ENCODE measurements at places on chromosomes 11 and 22. TPM values are rescaled to one million over a fixed set of nuclear protein-coding genes. Genes with fewer than 3 reads are reported as not detected.

DNA sequence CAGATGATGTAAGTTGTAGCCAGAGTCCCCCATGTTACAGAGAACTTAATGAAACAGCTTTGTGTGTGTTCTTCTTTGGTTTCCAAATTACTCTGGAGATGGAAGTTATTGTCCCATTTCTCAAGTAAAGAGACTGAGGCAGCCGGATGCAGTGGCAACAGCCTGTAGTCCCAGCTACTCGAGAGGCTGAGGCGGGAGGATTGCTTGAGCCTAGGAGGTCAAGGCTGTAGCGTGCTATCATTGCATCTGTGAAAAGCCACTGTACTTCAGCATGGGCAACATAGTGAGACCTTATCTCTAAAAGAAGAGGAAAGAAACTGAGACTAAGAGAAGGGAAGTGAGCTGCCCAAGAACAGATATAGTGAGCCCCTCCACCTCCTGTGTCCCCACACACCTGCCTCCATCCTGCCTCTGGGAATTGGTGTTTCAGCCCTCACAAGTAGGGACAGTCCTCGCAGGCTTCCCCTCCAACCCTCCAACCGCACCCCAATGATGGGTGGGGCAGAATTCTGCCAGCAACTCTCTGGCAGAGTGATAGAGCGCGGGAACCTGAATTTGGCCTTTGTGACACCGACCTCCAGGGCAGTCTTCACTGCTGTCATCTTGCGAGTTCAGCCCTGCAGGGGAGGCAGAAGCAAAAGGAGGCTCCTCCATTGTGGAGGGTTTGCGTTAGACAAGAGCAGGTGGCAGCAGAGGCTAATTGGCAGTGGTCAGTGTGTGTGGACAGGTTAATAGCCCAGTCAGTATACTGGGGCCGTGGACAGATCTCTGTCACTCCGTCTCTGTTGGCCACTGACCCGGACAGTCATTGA, 1.6 kb downstream of the PDXP start:
- H3K4me1 ChIP-seq: peaks cover 32% of the 10 kb centered on the region
- H3K27me3 ChIP-seq: no peaks in the 10 kb centered on the region
- peak overlapping the region; percentile 90 for H3K4me3 ChIP-seq
- peaks cover 2% of the 10 kb centered on the region for H3K36me3 ChIP-seq

GSTT2B gene
- not detected for total RNA-seq

ACRV1 gene
- total RNA-seq: not detected

- H3K4me1 ChIP-seq: peaks cover 15% of the 10 kb centered on the region
- no peaks in the 10 kb centered on the region for H3K27me3 ChIP-seq
- H3K4me3 ChIP-seq: no peak overlapping the region
- H3K36me3 ChIP-seq: peaks cover 17% of the 10 kb centered on the region
These were observed 101.7 kb downstream of the ATM start for GRCh38 chr11:108324587-108324986.

TUB gene
- 0.34 TPM for total RNA-seq

DNA sequence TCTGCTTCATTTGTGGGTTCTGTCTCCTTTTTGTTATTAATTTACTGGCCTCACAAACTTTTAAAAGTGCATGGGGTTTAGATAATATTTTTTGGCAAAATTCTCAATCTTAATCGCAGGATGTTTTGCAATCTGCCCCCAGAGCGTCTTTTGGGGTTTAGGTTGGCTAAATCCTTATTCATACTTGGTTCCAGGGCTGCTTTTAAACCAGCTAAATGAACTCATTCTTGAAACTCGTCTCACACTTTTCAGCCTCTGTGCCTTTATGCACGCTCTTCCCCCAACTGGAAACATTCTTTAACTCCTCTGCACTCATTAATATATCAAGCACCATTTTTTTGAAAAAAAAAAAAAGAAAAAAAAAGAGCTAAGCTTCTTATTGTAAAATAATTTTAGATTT, 131.7 kb downstream of the KIF18A start:
- H3K36me3 ChIP-seq: no peaks in the 10 kb centered on the region
- no peak for DNase-seq
- H3K4me3 ChIP-seq: no peak overlapping the region
- no peak overlapping the region for H3K27ac ChIP-seq

DNA sequence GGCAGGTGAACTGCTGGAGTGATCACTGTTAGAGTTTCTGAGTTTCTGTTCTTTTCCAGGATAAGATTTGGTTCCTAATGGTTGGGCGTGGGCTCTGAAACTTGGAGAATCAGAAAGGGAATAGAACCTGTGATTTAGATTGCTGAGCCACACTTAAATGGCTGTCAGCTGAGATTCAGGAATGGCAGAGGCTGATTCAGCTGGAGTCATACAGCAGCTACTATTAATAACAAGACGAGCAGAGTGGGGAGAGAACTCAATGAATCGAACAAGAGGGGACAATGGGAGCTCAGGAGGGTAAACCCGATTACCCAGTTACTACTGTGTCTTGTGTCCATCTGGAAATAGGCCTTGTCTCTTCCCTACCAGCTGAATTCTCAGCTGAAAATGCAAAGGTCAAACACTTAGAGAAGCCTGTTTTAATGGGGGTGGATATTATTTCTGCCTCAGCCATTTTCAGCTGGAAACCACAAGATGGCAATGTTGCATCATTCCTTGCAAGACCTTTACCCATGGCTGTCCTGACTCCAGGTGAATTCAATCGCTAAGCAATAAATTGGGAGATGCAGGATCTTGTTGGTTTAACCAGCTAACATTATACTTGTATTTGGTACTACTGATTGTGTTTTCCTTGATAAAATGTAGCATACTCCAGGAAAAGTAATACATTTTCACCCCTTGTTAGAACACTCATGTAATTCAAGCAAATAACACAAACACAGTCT, 104.5 kb upstream of the RAG2 start:
- peaks cover 46% of the 10 kb centered on the region for H3K27me3 ChIP-seq
- H3K36me3 ChIP-seq: no peaks in the 10 kb centered on the region
- DNase-seq: peak; percentile 1
- H3K27ac ChIP-seq: no peak overlapping the region

POU2AF2 gene
- not detected for total RNA-seq

GRCh38 chr11:34855021-34855753, 61.0 kb downstream of the APIP start:
- H3K27me3 ChIP-seq: peaks cover 5% of the 10 kb centered on the region
- no peak for DNase-seq
- no peak overlapping the region for H3K27ac ChIP-seq
- H3K4me3 ChIP-seq: no peak overlapping the region

DNA sequence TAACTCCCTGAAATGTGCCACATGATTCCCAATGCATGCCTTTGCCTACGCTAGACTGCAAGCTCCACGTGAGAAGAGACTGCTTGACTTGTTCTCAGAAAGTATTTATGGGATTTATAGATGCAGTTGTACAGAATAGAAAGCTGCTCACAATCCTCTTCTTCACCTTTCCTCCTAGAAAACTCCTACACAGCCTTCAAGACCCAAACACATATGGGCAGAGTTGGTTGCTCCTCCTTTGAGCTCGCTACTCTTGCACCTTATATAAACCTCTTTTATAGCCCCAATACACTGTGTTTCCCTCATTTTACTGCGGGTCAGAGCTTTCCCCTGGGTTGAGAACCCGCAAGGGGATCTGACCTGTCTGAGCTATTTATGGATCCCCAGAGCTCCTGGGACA, 16.4 kb downstream of the C1QTNF6 start:
- DNase-seq: no peak
- no peak overlapping the region for H3K27ac ChIP-seq
- H3K4me3 ChIP-seq: no peak overlapping the region
- H3K36me3 ChIP-seq: no peaks in the 10 kb centered on the region

DNA sequence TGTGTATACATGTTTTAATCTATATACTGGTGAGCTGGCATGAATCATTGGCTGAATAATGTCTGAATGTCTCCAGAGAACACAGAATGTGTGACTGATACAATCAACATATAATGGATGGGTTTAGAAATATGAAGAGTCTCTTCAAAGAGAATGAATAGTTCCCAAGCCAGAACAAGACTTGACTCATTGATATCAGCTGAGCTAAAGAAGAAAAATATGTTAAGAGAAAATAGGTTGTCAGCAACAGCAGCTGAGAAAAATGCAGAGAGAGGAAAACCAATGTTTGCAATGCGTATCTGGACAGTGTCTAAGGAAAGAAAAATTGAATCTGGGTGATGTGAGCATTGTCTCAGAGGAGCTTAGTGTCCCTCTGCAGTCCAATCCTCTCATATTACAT, 1281.8 kb upstream of the TENM4 start:
- no peak overlapping the region for H3K27ac ChIP-seq
- no peak for DNase-seq

CST6 gene
- not detected for total RNA-seq

PELI3 gene
- 5.8 TPM for total RNA-seq

- no peak for DNase-seq
- H3K4me1 ChIP-seq: peaks cover 56% of the 10 kb centered on the region
- H3K27me3 ChIP-seq: no peaks in the 10 kb centered on the region
- no peak overlapping the region for H3K27ac ChIP-seq
- H3K36me3 ChIP-seq: peaks cover 55% of the 10 kb centered on the region
- H3K4me3 ChIP-seq: no peak overlapping the region
These were observed 9.0 kb downstream of the TRIM44 start for GRCh38 chr11:35671396-35672127.

- no peak overlapping the region for H3K4me3 ChIP-seq
- no peak for DNase-seq
- peaks cover 7% of the 10 kb centered on the region for H3K36me3 ChIP-seq
- H3K27ac ChIP-seq: no peak overlapping the region
These were observed 345.0 kb downstream of the TBC1D22A start for GRCh38 chr22:47107431-47107830.

CBLIF gene
- not detected for total RNA-seq

GRCh38 chr22:43901976-43902643, 10.3 kb upstream of the PNPLA5 start:
- no peaks in the 10 kb centered on the region for H3K27me3 ChIP-seq
- H3K4me3 ChIP-seq: no peak overlapping the region
- no peaks in the 10 kb centered on the region for H3K36me3 ChIP-seq
- H3K27ac ChIP-seq: no peak overlapping the region

FAM89B gene
- 13.6 TPM for total RNA-seq

DNA sequence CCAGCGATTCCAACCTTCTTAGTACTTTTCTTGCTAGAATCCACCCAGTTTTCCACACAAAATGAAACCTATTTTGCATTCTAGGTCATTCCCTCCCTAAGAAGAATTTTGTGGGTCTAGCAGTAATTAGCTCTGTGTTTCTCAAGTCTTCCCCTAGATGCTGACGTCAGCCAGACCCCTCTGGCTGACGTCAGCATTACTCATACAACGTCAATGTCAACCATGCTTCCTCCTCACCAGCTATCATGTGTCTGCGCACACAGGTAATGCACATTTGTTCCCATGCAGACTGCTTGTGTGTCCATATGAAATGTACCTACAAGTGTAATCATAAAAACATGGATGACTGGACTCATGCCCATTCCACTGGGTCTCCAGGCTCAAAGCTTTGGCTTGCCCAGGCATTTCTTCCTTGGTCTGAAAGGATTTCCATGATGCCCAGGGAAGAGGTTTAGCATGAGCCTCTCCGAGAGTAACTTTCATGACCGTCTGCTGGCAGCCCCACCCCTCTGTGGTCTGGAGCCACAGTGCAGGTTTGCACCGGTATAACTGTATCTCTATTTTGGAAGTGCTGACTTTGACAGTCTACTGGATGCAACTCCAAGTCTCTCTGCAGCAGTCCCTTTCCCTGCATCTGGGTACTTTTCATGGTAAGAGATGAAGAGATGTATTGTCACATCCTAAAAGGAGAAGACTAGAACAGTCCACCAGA, 58.6 kb downstream of the DSCAML1 start:
- H3K36me3 ChIP-seq: no peaks in the 10 kb centered on the region
- H3K4me3 ChIP-seq: no peak overlapping the region
- peaks cover 2% of the 10 kb centered on the region for H3K4me1 ChIP-seq
- DNase-seq: no peak
- H3K27me3 ChIP-seq: no peaks in the 10 kb centered on the region

DNA sequence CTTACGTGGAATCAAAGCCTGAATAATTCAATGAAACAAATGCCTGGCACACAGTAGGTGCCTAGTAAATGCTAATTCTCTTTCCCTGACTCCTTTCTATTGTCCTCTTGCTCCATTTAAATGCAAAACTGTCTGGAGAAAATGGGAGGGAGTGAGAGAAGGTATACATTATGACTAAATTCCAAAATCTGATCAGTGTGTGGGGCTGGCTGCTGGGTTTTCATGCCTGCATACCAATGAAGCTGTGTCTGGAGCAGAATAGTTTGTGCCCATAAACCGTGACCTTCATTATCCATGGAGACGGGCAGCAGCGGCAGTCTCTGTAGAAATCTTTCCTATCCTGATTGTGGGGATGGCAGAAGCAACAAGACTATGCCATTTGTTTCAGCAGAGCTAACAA, 223.4 kb upstream of the ZBED5 start:
- H3K27me3 ChIP-seq: no peaks in the 10 kb centered on the region
- H3K36me3 ChIP-seq: no peaks in the 10 kb centered on the region
- no peak for DNase-seq
- H3K4me3 ChIP-seq: no peak overlapping the region
- H3K27ac ChIP-seq: no peak overlapping the region

GRCh38 chr11:108732395-108732794, 67.5 kb downstream of the DDX10 start:
- peaks cover 49% of the 10 kb centered on the region for H3K4me1 ChIP-seq
- H3K4me3 ChIP-seq: no peak overlapping the region
- H3K27me3 ChIP-seq: no peaks in the 10 kb centered on the region
- H3K36me3 ChIP-seq: peaks cover 57% of the 10 kb centered on the region

GRCh38 chr11:30543066-30543465, 43.1 kb downstream of the MPPED2 start:
- no peak overlapping the region for H3K27ac ChIP-seq
- no peaks in the 10 kb centered on the region for H3K4me1 ChIP-seq
- H3K27me3 ChIP-seq: peaks cover 4% of the 10 kb centered on the region
- H3K36me3 ChIP-seq: no peaks in the 10 kb centered on the region
- DNase-seq: no peak

- no peaks in the 10 kb centered on the region for H3K4me1 ChIP-seq
- no peak overlapping the region for H3K4me3 ChIP-seq
- no peak for DNase-seq
- H3K27me3 ChIP-seq: no peaks in the 10 kb centered on the region
These were observed 42.1 kb upstream of the TTC12 start for GRCh38 chr11:113272281-113272680.
